Osteocyte (in vitro differentiated cells): ENCODE measurements at places on chromosomes 4 and X. TPM values are rescaled to one million over a fixed set of nuclear protein-coding genes. Genes with fewer than 3 reads are reported as not detected.

DNA sequence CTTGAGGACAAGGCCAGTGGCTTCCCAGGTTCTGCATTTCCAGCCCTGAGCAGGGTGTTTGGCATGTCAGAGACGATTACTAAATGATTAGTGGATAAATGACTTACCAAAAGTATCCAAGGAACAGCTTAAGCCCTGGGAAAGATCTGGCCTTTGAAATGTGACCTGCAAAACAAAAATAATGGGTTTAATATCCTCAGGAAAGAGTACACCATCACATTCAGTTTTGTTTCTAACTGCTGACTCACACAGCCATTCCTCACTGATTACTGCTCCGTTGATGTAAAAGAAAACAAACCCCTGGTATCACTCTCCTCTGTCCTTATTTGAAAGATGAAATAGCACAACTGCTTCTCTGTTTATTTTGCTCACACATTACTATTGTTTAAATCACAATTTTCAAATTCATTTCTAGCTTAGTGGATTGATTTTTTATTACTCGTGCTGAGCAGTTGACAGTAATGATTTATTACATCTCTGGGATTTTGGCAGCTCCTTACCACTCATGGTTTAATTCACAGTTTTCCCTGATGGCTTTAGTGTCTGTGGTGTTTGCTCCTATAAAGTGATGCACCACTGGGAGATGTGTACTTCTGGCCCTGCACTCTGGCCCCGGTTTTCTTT is 117.0 kb downstream of the CBLL2 start:
- no peak for DNase-seq

DNA sequence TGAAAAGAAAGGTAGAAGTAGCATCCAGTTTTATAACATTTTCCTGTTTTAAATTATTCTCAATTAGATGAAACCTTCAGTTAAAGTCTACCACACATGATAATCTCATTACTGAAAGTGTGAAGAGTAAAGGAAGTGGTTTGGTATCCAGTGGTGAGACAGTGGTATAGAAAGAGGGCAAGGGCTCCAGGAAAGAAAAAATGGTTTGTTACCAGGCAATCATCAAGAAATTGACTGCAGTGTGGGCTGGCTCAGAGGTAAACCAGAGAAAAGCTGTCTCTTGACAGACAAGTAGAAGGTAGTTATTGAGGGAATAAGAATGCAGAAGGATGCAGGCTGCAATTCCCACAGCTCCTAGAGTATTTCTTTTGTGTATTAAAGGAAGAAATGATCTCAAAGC is 406.2 kb downstream of the TLL1 start:
- no peak for DNase-seq

GRCh38 chrX:40120838-40121580 is 23.3 kb upstream of the BCOR start:
- DNase-seq: no peak

GRCh38 chrX:107715331-107716117 is 60.1 kb downstream of the TSC22D3 start:
- DNase-seq: no peak

DNA sequence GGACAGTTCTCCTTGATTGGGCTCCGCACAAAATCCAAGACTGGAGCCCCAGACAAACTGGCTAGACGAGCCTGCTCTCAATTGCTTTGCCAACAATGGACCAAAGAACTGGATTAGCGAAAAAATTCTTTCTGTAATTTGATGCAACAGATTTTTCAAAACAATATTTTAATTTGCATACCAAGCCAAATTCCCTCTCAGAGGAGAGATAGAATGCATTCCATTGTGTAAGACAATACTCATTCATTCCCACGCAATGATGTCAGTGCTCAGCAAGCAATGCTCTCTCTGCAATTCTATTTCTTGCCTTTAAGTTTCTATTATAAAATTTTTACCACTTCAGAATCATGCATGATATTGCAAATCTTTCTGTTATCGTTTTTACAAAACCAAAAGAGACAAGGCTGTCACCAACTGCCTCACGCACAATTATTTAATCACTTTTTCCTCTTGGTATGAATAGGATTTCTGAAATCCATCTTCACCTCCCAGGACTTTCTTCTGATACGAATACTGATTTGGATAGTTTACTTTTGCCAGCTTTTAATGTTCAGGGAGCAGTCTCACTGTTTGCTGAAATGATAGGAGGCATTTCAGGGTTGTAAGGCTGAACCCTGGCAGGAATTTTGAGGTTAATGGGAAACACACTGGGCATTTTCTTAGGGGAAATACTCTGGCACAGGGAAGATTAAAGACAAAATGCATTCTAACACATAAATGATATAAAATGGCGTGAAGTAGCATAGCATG is 46.1 kb upstream of the HCCS start:
- DNase-seq: no peak

Gene ZNF185
- total RNA-seq: 8.0 TPM in 2 replicates

Gene MAGEA3
- not detected in 2 replicates for total RNA-seq

DNA sequence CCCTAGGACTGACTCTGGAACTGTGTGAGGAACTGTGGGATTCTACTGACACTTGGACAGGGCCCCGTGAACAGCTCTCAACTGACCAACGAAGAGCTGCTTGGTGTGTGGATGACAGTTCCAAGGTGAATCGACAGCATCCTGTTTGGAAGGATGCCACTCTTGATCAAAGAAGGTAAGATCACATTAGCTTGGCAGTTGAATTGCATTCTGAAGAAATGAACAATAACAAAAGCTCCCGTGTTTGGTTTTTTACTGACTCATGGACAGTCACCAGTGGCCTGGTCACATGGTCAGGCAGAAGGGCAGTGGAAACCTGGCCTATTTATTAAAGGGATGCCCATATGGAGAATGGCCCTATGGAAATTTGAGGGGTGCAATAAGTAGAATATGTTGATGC is 33.1 kb upstream of the GPR34 start:
- DNase-seq: no peak

DNA sequence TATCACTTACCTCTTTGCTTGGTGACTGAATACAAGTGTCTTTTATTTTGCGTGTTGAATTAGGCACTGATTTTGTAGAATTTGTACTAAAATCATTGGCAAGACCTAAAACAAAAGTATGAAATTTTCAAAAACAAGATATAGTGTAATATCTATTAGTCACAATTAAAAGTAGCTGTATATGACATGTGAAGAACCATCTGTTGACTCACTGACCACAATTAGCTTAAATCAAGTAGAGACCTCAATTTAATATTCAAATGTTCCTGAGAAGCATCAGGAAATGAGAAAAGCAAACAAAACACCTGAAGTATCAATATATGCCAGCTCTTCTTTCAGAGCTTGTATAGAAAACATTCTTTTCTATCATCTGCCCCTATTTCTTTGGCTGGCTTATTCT is 5.5 kb downstream of the CENPC start:
- DNase-seq: no peak

Gene NAT8L
- total RNA-seq: 0.64 and 0.84 TPM in 2 replicates

GRCh38 chr4:73673286-73673685 is 53.0 kb upstream of the RASSF6 start:
- no peak for DNase-seq

Gene UBA6
- total RNA-seq: 59.6 and 66.1 TPM in 2 replicates

DNA sequence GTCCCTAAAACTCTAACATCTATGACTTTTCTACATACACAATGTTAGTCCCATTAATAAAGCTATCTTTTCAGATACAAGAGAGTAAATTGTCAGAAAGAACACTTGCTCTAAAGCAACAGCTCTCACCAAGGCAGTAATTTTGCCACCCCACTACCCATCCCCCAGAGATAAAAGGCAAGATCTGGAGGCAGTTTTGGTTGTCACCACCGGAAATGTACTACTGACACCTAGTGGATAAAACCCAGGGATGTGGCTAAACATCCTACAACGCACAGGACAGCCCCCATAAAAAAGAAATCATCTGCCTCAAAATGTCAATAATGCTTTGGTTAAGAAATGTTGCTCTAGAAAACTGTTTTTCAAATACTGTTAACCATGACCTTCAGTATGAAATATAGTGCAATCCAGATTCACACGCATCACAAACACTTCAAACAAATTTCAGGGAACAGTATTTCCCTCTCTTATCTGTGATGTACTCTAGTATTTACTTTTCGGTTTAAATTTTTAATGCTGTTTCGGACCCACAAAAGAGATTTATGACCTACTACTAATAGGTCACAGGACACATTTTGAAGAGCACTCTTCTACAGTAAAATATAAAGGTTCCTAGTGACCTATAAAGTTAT is 5.1 kb downstream of the FBXL5 start:
- no peak for DNase-seq

Gene SSX4
- not detected in 2 replicates for total RNA-seq

Gene FAT4
- total RNA-seq: 106 and 114 TPM in 2 replicates

DNA sequence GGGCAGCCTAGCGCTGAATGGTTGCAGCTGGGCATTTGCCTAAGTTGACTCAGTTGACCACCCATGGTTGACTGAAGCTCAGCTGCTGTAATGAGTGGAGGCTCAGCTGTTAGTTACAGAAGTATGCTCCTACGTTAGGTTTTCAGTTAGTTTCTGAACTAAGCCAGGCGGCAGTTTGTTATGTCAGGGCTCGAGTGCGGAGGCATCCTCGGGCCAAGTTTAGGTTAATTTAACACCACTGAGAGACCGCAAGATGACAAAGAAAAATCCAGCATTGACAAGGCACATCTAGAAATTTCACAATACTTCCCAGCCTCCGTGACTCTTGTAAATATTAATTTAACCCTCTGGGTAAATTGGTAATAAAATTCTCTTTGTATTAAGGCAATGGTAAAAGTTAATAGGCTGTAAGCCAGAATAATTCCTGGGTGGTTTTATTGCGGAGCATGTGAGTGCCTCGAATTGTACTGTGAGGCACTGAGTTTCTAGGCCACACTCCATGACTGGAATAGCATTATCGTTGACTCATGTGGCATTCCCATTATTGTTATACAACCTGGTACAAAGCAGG is 33.1 kb upstream of the CDKN2AIP start:
- no peak for DNase-seq

Gene INTU
- 5.3 and 6.0 TPM in 2 replicates for total RNA-seq

GRCh38 chr4:76752861-76753501 is 145.0 kb downstream of the SOWAHB start:
- no peak for DNase-seq

DNA sequence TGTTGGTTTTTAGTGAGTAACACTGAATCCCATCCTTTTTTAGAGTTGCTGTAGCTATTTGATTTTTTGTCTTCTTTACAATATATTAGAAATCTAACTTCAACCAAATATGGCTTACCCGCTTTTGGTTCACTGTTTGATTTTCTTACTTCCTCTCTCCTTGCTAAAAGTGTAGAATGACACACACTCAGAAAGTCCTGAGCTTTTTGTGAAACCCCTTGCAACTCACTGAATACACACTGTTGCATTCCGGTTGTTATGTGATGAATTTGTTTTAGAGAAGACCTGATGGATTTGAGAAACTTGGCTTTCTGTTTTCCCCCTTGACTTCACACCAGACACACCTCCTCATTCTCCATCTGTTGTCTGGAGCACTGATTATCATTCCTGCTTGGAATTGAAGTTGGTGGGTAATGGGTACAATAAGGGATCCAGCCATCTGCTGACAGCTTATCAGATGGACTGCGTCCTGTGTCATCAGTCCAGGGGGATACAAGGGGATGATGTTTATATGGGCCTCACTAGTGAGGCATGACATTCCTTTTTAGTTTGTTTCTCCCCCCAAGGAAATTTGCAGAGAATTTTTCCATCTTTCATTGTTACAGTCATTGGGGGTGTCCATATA is 5.2 kb downstream of the TMEM164 start:
- no peak for DNase-seq

Gene PDZD4
- 23.9 and 26.6 TPM in 2 replicates for total RNA-seq
